ENCODE measurements at places on chromosomes 3 and 15. TPM values are rescaled to one million over a fixed set of nuclear protein-coding genes. Genes with fewer than 3 reads are reported as not detected.
A peak's percentile ranks its signal among the peaks of the same experiment; 100 is the strongest.

GRCh38 chr3:167032267-167032876 lies 347.7 kb downstream of the ZBBX start:
- H3K4me1 ChIP-seq, result no peaks in the 10 kb centered on the region
- H3K4me3 ChIP-seq, result no peak overlapping the region
- no peaks in the 10 kb centered on the region for H3K36me3 ChIP-seq
- no peak overlapping the region for H3K27ac ChIP-seq

DNA sequence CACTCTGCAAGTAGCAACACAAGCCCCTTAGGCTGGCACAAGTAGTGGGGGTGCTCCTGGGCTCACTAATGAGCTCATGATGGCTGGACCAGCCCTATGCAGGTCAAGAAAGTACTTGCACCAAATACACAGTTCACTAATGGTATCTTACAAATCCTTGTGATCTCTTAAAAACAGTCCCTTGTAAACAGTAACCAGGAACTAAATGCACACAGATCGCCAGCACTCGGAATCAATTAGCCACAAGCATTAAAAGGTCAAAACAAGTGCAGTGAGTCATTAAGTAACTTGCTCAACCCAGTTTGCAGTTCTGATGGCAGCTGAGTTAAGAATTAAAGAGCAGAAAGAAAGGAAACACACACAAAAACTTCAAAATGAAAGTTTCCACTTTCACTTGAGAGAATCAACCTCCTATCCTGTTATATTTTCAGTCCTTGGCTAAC lies 43.2 kb downstream of the ARHGEF3 start:
- DNase-seq, result peak; percentile 4
- H3K4me3 ChIP-seq, result no peak overlapping the region
- no peaks in the 10 kb centered on the region for H3K36me3 ChIP-seq
- no peak overlapping the region for H3K27ac ChIP-seq

DNA sequence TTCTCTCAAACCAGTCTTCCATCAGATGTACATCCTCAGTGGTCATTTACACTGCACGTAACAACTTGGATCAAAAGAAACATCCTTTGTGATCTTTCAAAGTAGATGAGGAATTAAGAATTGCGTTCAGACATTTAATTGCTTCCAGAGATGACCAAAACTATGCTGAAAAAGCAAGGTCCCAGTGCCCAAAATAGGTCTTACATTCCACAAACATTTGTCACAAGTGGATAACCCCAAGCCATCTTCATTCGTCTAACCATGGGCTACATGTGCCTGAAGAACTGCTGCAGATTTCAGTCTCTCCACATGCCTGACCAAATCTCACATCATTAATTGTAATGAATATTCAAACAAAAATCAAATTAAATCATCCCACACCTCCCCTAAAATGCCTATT lies 273.6 kb downstream of the SHOX2 start:
- H3K4me3 ChIP-seq, result no peak overlapping the region
- no peak overlapping the region for H3K27ac ChIP-seq
- H3K27me3 ChIP-seq, result no peaks in the 10 kb centered on the region
- DNase-seq, result no peak
- H3K36me3 ChIP-seq, result no peaks in the 10 kb centered on the region
- no peaks in the 10 kb centered on the region for H3K4me1 ChIP-seq

DNA sequence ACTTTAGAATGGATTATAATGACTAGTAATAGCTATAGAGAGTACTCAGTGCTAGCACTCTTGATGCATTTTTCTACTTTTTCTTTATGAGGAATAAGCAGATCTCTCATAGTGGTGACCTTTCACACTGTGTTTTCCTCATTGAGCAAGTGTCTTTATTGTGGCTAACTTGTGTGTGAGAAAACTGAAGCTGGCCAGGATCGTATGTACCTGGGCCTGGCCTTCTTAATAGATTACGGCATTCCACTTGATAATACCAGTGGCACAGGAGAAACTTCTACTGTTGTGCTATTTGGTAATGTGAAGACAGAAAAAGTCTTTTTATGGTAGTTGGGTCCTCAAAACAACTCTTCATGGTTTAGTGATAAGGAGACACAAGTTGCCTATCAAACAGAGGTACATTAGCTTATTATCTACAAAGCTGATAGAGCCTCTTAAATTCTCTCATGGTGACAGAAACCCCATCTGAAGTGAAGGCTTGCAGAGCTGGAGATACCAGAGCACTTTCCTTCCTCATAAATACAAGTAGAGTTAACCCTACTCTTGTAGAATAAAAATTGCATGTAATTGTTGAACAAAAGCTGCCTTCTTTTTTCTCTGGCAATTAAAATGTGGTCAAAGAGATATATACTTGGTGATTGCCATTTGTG lies 64.6 kb downstream of the LYSMD4 start:
- no peaks in the 10 kb centered on the region for H3K4me1 ChIP-seq
- no peak overlapping the region for H3K27ac ChIP-seq
- H3K27me3 ChIP-seq, result no peaks in the 10 kb centered on the region
- H3K36me3 ChIP-seq, result no peaks in the 10 kb centered on the region

DNA sequence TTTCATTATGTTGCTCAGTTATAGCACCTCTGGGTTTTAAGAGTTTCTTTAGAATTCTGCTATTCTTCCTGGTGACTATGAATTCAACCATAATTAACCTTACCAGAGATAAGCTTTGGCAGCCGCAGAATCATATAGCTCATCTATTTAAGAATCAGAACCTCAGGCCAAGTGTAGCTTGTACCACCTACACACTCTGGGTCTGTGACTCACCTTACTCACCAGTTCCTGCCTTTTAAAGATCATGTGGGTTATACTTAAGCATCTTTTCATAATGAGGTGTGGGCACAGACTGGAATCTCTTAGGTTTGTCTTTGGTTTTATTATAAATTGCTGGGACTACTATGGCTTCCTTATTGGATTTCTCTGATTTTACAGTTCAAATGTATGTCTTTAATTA lies 21.9 kb downstream of the CDV3 start:
- H3K27ac ChIP-seq, result no peak overlapping the region
- no peak for DNase-seq
- peaks cover 13% of the 10 kb centered on the region for H3K4me1 ChIP-seq
- H3K36me3 ChIP-seq, result no peaks in the 10 kb centered on the region
- H3K27me3 ChIP-seq, result no peaks in the 10 kb centered on the region
- no peak overlapping the region for H3K4me3 ChIP-seq

DNA sequence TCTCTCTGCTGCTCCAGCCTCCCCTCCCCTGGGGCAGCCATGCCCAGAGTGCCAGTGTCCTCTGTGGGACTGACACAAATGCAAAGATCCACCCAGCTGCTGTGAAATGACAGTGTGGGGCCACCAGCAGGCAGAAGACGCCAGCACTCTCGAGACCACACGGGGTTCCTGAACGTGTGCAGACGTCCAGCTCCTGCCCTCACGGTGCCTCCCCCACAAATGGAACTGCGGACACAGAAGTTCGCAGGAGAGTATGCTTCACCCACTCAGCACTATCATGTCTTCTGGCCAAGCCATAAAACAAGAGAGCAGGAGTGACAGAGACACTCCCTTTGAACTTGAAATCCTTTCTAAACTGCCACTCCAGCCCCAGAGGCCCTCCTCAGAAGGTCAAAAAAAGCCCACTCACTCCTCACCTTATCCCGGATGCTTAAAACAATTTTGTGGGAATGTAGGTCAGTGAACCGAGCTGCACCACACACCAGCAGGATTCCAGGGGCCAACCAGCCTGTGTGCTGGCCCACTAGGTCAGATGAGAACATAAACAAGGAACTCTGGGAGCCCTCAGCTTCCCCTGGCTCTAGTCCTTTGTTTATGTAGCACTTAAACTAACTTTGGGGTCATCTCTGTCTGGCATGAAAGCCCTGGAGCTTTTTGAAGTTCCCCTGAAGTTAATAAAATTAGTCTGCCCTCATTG lies 112.6 kb downstream of the DNAJB8 start:
- no peaks in the 10 kb centered on the region for H3K36me3 ChIP-seq
- no peaks in the 10 kb centered on the region for H3K4me1 ChIP-seq
- H3K27me3 ChIP-seq, result no peaks in the 10 kb centered on the region
- no peak overlapping the region for H3K27ac ChIP-seq
- no peak overlapping the region for H3K4me3 ChIP-seq
- DNase-seq, result no peak

GRCh38 chr3:112314649-112315048 lies 18.3 kb upstream of the CD200 start:
- H3K36me3 ChIP-seq, result no peaks in the 10 kb centered on the region
- no peaks in the 10 kb centered on the region for H3K27me3 ChIP-seq
- H3K27ac ChIP-seq, result no peak overlapping the region
- H3K4me1 ChIP-seq, result no peaks in the 10 kb centered on the region

DNA sequence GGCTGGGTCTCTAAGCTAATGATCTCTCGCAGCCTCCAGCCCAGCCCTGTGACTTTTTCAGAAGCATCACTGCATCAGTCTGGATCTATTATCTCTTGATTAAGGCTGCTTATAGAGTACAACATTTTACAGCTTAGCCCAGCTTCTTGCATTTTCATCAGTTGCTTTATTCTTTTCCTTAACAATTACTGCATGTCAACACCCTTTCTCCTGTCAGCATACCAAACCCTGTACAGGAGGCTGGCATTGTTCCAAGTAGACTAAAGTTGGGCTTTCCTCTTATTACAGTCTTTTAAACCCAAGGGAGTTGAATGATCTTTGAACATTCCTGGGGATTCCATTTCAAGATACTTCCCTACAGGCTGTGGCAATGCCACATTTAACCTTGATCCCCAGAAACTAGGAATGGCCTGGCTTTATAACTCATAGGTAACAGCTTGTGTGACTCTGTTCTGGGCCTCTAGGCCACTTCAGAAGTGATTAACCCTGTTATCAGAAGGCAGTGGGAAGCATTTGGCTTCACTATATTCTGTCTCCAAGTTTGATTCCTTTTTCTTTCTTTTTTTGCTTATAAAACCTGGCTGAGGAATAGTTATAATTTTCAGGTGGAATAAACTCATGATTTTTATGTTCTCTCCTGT lies 182.9 kb downstream of the KCNMB2 start:
- H3K27ac ChIP-seq, result no peak overlapping the region
- DNase-seq, result peak; percentile 15
- H3K27me3 ChIP-seq, result no peaks in the 10 kb centered on the region
- peaks cover 3% of the 10 kb centered on the region for H3K4me1 ChIP-seq

The RRP9 gene
- total RNA-seq, result 25.9 TPM

- H3K27me3 ChIP-seq, result no peaks in the 10 kb centered on the region
- peaks cover 7% of the 10 kb centered on the region for H3K36me3 ChIP-seq
- no peaks in the 10 kb centered on the region for H3K4me1 ChIP-seq
- no peak overlapping the region for H3K27ac ChIP-seq
Observed at GRCh38 chr3:38509732-38510131, 13.6 kb downstream of the EXOG start.

The ZMYND10 gene
- total RNA-seq, result 1.0 TPM

The TOP2B gene
- total RNA-seq, result 154 TPM

The GOLGA8S gene
- not detected for total RNA-seq

GRCh38 chr15:30953731-30954378 lies 37.6 kb downstream of the MTMR10 start:
- H3K4me1 ChIP-seq, result peaks cover 10% of the 10 kb centered on the region
- H3K27me3 ChIP-seq, result no peaks in the 10 kb centered on the region
- DNase-seq, result peak; percentile 66
- no peak overlapping the region for H3K4me3 ChIP-seq

- H3K27ac ChIP-seq, result no peak overlapping the region
- H3K4me3 ChIP-seq, result no peak overlapping the region
- H3K27me3 ChIP-seq, result peaks cover 9% of the 10 kb centered on the region
Observed at GRCh38 chr3:183537295-183537730, 18.2 kb downstream of the KLHL6 start.

DNA sequence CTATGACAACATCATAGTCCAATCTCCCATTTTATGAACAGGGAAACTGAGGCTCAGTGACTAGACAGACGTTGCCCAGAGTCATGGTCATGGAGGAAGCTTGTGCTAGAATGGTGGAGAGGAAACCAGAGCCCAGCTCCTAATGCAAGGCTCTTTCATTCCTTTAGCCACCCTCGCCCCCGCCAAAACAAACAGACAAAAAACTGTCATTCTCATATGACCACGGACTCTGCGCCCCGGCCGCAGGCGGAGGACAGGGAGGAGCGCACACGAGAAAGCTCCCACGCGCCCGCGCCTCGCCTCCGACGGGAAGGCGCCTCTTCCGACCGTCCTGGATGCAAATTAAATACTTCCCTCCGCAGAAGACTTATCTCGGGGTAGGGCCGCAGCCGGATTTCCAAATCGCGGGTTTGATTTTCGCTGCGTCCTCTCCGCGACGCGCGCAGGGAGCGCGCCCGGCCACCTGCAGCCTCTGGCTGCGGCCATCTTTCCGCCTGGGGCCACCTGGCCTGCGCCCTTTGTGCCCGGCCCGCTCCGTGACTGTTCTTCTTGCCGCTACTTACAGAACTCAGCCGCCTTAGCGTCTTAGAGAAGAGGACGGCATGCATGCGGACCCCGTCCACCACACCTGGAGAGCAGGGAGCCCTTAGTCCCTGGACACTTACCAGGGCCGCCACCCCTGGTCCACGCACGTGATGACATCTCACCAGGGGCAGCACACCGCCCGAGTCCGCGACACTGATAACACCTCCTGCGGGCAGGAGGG lies 670 bp upstream of the ATP13A3 start:
- peaks cover 8% of the 10 kb centered on the region for H3K36me3 ChIP-seq
- no peaks in the 10 kb centered on the region for H3K27me3 ChIP-seq
- peaks cover 3% of the 10 kb centered on the region for H3K4me1 ChIP-seq

DNA sequence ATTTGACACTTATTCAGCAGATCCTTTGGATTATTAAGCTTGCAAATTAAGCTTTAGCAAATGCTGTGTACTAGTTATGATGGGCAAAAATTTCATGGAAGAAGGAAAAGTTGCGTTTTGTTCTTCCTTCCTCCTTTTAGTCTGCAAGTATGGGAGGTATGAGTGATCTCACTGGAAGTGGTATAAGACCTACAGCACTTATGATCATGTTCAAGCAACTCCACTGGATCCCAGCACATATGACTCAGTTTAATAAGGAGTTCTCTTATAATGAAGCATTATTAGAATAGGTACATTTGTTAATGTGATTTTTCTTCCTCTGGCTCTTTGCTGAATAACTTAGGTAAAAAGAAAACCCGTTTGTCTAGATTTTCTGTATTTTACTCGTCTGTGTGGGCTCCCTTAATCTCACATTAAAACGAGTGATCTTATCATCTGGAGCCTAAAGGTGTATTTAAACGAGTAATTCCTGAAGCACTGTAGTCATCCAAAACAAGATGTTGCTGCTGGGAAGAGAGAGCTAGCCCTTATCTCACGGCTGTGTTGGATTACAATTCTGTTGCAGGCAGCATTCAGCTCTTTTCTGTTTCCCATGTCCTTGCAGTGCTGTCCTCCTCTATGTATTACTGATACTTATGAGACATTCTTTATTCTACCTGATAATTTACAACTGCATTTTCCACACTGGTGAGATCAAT lies 264.9 kb downstream of the GBE1 start:
- no peaks in the 10 kb centered on the region for H3K4me1 ChIP-seq
- H3K36me3 ChIP-seq, result no peaks in the 10 kb centered on the region
- H3K27me3 ChIP-seq, result no peaks in the 10 kb centered on the region

The SLC22A13 gene
- total RNA-seq, result 1.1 TPM

GRCh38 chr15:92891533-92892200 lies 8.5 kb upstream of the CHD2 start:
- no peak for DNase-seq
- no peak overlapping the region for H3K27ac ChIP-seq
- H3K4me3 ChIP-seq, result no peak overlapping the region
- H3K36me3 ChIP-seq, result peaks cover 96% of the 10 kb centered on the region

All from A673 (cell line).